ENCODE measurements at places on chromosomes 3 and 15.

- no peak for DNase-seq
Observed at GRCh38 chr15:57406062-57406772, 29.9 kb downstream of the CGNL1 start.

DNA sequence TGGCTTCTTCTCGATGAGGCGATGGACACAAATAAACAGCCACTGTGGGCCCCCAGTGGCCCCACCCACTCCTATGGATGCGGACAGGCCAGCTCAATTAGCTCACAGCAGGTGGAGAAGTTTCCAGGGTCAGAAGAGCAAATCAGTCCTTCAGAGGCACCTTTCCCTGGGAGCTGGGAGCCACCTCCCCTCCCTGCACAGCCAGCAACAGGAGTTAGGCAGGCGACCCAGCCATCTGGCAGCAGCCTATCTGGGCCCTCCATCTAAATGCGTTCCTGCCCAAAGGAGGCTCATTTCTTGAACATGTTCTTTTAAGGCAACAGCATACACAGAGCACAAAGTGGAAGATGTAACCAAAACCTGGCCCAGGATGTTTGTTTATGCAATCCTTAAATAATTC, 211.9 kb upstream of the ARRDC4 start:
- DNase-seq = no peak

GRCh38 chr3:37271611-37272010, 97.2 kb upstream of the LRRFIP2 start:
- DNase-seq = no peak

DNA sequence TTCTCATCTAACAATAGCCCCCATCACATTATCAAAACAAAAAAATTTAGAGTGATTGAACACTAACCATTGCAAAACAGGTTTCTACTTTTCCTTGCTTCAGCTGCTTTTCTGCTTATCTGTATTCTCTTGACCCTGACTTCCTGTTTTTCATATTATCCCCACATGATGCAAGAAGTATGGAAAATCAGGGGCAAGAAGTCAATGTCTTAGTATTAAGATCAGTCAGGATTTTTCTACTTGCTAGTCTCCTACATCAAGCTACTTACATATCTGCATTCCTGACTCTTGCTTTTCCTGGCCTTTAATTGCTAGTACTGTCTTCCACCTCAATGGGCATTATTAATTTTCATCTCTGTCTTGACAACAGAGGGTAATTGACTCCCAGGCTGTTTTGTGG, 300.2 kb downstream of the OTOL1 start:
- DNase-seq = no peak

DNA sequence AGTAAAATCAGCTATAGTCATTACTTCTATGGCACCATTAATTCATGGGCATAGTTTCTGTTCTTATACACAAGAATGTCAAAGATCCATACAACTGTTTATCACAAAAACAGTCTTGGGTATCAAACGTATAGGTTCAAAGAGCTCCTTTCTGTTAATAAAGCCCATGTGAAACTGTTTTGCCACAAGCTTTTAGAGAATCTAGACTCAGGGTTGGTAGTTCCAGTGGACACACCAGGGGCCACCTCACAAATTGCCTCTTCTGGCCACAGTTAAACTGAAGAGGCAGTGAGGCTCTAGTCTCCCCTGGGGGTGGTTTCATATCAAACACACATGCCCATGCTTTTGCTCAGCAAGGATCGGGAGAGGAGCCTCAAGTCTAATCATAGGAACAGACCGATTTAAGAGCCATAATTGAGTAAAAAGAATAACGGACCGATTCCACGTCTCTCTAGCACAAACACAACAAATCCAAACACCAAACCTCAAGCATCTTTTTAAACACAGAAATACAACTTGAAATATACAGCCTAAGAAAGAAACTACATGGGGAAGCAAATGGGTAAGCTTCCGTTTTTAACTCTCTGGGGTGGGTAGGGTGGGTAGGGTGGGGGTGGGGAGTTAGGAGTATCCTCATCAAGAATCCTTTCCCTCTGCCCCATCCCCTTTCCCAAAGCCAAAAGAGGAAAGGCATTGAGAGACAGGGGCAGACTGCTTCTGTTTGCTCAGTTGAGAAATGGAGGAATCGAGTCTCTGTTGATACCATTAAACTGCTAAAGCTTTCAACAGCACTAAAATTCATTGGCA, 443.3 kb downstream of the MAGI1 start:
- DNase-seq = no peak

GRCh38 chr15:78192826-78193594, 41.4 kb downstream of the ACSBG1 start:
- DNase-seq = no peak

- no peak for DNase-seq
Observed at GRCh38 chr15:43880406-43881194, 53.8 kb downstream of the WDR76 start.

- no peak for DNase-seq
Observed at GRCh38 chr3:149992416-149993058, 21.8 kb upstream of the PFN2 start.
